ENCODE measurements at places on chromosomes 5 and 9. TPM values are rescaled to one million over a fixed set of nuclear protein-coding genes. Genes with fewer than 3 reads are reported as not detected.

- DNase-seq = no peak
Observed at GRCh38 chr5:77194762-77195161, 15.7 kb upstream of the PDE8B start.

GRCh38 chr5:134637116-134637721 lies 4.6 kb upstream of the SAR1B start:
- DNase-seq = no peak

- no peak for DNase-seq
Observed at GRCh38 chr5:173563246-173563645, 53.2 kb downstream of the BOD1 start.

C9orf72 gene
- polyA plus RNA-seq = 16.4 TPM

DNA sequence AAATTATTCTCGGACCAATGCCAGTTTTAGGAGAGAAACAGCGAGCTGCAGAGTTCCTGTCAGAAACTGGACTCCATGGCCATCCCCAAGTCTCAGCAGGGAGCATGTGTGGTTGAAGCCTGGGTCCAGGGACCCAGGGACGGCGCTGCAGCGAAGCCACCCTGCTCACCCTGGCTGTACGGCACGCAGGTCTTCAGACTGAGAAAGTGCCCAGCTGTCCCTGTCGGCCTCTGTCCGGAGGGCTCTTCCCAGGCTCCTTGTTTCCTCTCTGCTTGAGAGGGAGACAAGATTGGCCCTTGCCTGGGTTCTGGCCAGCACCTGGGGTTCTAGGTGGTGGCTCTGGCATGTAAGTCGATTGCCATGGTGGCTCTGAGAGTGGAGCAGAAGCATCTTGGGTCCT lies 26.9 kb downstream of the PTGES2 start:
- no peak for DNase-seq

LRRC19 gene
- not detected for polyA plus RNA-seq

DNA sequence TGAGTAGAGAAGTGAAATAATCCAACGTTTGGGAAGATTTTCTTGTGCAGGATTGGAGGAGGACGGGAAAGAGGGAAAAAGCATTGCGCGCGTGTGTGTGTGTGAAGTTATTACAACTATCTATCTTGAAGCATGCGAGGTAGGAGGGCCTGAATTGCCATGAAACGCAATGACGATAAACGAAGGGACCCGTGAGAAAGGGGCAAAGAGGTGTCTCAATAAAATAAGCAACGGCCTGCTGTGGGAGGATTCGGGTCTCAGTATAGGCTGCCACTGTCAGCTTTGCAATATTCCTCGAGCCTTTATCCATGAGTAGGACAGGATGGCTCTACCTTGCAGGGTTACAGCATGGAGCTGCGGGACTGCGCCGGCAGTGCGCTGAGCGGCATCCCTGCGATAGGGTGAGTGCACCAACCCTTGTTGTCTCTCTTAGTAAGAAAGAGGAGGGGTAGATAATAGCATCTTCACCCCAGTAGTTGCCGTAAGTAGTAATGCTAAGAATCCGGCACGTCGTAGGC lies 631 bp upstream of the RCL1 start:
- DNase-seq = no peak

- no peak for DNase-seq
Observed at GRCh38 chr5:77651343-77651742, 12.8 kb upstream of the OTP start.

Data from heart right ventricle (tissue), 16 donors.